ENCODE measurements at places on chromosomes 16 and 17.
A peak's percentile ranks its signal among the peaks of the same experiment; 100 is the strongest.

DNA sequence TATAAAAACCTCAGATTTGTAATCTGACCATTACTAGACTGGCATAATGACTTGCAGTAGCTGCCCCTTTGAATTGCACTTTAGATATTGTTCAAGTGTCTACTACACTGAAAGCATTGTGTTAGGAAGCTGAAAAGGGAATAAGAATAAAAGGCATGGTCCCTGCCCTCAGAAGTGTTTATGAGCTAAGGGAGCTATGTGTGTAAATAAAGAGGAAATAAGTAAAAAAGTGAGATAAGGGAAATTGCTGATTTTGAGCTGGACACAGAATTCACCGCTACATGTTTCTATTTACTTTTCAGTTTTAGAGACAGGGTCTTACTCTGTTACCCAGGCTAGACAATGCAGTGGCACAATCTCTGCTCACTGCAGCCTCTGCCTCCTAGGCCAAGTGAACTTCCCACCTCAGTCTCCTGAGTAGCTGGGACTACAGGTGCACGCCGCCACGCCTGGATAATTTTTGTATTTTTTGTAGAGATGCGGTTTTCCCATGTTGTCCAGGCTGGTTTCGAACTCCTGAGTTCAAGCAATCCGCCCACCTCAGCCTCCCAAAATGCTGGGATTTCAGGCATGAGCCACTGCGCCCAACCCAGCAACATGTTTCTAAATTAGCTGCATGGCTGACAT lies 57.0 kb downstream of the GRB2 start:
- DNase-seq, result no peak

DNA sequence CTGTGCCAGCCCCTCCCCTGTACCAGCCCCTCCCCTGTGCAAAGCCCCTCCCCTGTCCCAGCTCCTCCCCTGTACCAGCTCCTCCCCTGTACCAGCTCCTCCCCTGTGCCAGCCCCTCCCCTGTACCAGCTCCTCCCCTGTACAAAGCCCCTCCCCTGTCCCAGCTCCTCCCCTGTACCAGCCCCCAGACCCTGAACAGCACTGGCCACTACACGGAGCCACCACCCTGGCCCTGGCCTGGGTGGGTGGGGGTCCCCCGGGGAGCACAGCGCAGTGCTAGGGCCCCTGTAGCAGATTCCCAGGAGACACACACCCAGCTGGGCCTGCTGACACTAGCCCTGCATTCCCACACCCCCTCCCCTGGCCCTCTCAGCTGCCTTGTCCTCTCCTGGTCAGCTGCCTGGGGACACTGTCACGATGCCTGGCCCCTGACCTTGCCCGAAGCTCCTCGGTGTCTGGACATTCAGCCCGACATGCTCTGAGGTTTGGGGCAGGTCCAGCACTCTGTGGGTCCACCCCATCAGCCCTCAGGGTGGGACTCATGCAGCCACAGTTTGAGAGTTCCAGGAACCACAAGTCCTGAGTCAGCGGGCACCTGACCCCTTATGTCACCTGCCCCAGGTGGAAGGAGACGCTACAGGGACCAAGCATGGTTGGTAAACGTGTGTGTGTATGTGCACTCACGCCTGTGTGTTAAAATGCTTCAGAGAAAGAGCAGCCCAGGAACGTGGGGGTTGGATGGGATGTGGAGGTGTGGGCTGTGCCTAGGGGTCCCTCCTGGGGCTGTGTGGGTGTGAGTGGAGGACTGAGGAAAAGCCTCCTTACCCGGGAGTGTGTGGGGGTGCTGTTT lies 114.2 kb downstream of the METRNL start:
- no peak for DNase-seq

DNA sequence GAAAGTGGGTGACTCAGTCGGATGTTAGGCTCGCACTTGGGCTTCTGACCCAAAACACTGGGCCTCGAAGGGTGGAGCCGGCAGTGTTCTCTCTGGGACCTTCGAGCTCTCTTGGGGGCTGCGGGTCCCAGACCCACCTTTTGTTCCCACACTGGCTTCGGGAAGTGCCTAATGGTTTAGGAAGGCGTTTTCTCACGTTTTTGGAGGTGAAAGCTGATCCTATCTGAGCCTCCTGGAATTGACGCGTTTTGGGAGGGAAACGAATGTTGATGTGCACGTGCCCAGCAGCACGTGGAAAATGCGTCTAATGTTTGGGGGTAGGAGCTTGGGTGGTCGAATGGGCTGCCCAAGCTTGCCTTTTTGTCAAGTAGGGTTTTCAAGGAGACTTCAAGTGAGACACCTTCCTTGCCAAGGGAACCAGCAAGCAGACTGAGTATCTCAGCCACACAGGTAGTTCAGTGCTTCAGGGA lies 666 bp downstream of the HGS start:
- DNase-seq, result no peak

DNA sequence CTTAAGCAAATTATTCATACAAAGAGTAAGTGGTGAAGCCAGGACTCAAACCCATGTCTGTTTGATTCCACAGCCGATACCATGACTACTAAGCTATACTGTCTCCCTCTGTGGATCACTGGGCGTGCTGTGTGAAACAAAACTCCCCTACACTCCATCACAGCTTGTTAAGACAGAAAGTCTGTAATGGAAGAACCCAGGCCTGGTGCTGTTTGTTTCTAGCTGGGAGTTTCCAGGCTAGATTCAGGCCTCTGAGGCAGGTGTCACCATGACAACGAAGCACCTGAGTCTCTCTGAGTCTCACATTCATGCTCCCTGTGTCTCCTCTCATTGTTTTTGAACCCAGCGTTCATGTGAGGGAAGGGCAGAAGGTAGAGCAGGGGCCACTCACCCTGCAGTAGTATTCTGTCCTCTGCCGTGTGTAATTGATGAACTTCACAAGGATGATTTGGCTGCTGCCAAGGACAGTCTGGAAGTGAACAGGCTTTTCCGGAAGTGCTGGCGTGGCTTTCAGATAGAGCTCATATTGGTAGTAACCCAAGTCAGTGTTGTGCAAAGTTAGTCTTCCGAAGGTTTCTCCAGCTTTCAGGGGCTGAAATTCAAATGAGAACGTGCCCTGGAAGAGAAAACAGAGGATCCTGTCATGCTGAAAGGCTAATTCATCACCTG lies 8.6 kb upstream of the VAC14 start:
- DNase-seq, result no peak

DNA sequence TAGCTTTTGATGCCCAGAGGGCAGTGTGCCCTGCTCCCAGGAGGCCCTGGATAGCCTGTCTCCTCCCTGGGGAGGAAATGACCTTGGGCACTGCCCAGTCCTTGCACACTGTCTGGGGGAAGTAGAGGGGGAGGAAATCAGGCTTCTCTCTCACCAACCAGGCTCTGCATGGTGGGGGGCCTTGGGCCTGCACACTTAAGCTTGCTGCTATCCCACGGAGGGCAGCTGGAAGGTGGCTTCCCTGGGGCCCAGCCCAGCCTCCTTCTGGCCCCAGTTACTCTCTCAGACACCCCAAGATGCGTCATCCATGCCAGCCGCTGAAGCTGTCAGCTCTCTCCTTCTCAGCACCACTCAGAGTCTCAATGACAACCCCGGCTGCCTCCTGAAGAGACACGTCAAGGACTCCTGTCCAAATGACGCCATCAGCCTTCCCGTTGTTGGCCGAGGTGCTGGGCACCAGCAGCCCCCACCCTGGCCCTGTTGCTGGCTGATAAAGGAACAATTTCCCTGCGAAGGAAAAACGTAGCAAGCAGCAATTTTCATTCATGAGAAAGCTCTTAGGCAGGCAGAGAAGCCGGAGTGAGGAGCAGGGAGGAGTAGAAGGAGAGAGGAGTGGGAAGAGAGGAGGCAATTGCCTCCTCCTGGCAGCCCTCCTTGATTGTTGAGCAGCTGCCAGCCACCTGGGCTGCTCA lies 95.5 kb downstream of the SDK2 start:
- no peak for DNase-seq

- DNase-seq, result no peak
Observed at GRCh38 chr17:49952912-49953497, 16.0 kb upstream of the DLX4 start.

DNA sequence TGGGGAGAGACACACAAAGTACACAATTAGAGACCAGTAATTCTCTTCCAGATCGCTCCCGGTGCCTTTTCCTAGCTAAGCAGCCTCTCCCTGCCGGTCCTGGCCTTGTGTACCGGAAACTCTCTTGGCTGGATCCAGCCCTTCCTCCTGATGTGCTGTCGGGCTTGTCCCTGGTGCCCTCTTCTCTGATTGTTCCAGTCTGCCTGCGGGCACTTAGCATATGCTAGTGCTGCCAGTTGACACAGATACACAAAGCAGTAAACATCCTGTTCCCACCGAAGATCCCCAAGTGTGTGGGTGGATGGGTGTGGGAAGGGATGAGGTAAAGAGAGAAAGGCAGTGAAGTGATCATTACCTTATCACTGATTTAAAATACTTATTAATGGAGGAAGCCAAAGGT lies 9.7 kb downstream of the HS3ST3B1 start:
- no peak for DNase-seq

DNA sequence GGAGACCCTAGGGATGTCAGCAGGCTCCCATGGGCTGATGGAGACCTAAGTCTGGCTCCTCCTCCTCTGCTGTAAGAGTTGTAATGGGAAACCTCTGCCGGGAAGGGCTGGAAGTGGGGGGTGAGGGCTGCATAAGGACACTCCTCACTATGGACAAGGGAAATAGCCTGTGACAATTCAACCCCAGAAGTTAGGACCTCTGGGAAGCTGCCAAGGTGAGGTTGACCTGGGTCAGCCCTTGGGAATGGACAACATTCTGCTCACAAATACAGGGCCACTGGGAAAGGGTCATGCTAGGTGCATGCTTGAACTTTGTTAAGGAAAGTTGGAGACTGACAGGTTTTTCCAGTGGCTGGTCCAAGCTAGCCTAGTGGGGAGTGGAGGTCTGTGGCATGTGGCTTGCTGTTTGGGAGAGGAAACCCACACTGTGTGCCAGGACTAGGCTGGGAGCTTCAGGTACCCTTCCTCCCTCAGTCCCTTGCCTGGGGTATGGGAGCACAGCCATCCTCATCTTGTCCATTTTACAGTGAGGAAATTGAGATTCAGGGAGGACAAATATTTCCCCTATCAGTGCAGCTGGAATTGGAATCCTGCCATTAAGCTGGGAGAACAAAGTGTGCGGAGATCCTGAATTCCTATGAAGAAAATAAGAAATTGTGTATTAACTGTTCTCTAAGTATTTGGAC lies 190.4 kb downstream of the SALL1 start:
- no peak for DNase-seq

- DNase-seq, result no peak
Observed at GRCh38 chr17:43363181-43363925, 35.4 kb upstream of the ARL4D start.

DNA sequence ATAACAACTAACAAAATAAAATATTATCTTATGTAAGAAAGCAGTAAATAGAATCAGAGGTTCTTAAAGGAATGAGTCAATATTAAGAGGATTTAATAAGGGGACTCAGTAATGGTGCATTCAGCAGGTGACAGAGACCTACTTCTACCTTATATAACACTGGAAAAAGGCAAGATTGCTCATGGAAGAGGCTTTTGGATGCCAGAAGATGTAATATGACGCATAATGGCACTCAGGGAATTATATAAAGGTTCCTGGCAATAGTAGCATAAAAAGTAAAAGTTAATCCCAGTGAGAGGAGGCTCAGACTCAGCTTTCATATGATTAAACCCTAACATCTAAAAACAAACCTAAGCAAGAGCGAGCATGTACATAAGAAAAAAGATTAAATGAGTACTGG lies 136.0 kb upstream of the NACA2 start:
- DNase-seq, result no peak

GRCh38 chr17:68103148-68103547 lies 67.6 kb downstream of the KPNA2 start:
- no peak for DNase-seq

DNA sequence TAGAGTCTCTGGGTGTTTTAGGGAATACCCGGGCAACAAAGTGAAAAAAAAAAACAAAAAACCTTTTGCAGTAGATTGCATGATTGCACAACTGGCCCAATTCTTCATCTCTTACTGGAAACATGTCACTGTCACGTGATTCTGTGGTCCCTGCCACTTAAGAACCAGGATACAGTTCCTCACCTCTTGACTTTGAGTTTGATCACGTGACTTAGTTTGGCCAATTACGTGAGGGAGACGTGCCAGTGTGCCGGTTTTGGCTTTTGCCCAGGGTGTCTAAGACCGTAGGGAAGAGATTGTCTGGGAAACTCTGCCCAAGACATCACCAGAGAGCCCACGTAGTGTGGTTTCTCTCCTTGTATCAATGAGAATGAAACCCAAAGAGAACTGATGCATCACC lies 88.7 kb downstream of the GRIN2A start:
- DNase-seq, result no peak

GRCh38 chr16:35631261-35631945 lies 2172.0 kb downstream of the TP53TG3F start:
- no peak for DNase-seq

GRCh38 chr17:78921437-78921971 lies 3.7 kb downstream of the TIMP2 start:
- DNase-seq, result no peak

GRCh38 chr17:6569370-6570285 lies 13.3 kb upstream of the PITPNM3 start:
- no peak for DNase-seq

GRCh38 chr17:30117675-30118081 lies 1.1 kb downstream of the NSRP1 start:
- no peak for DNase-seq

DNA sequence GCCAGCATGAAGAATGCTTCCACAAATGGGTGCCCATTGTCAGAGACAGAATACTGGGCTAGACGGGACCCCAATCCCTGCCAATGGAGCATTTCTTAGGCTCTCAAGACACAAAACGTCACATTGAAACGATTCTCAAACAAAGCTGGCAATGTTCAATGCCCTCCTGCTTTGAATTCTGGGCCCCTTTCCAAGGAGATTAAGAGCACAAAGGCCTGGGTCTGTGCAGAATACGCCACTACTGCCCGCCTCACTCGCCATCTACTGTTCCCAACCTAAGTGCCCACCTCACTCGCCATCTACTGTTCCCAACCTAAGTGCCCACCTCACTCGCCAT lies 9.7 kb downstream of the CFAP20 start:
- DNase-seq, result no peak

DNA sequence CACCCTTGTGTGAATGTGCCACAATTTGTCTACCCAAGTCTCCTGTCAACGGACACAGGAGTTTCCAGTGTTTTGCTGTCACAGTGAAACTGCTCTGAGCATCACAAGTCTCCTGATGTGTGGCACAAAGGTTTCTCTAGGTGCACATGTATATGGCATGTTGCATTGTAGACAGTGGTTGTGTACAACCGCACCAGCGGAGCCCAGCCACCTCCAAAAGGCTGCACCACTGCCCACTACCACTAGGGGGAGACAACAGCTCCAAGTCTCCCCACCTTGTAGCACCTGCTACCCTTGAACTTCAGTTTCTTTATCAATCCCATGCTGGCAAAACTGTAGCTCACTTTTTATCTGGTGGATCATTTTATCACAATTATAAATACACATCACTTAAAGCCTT lies 95.5 kb upstream of the ZNF469 start:
- peak; percentile 52 for DNase-seq

- DNase-seq, result no peak
Observed at GRCh38 chr17:83151056-83151441, 71.6 kb downstream of the METRNL start.

- no peak for DNase-seq
Observed at GRCh38 chr16:78705694-78706093, 606.2 kb downstream of the WWOX start.

GRCh38 chr16:62805221-62805857 lies 769.1 kb upstream of the CDH8 start:
- DNase-seq, result no peak
